ENCODE measurements at places on chromosomes 2 and 18.

- H3K4me3 ChIP-seq, result no peak overlapping the region
- no peak for DNase-seq
- H3K27me3 ChIP-seq, result no peaks in the 10 kb centered on the region
- H3K27ac ChIP-seq, result no peak overlapping the region
Measured at GRCh38 chr2:240507778-240508251, 50.0 kb downstream of the ANKMY1 start.

GRCh38 chr2:36584148-36584794, 13.7 kb downstream of the FEZ2 start:
- H3K4me3 ChIP-seq, result no peak overlapping the region
- peaks cover 4% of the 10 kb centered on the region for H3K4me1 ChIP-seq
- H3K36me3 ChIP-seq, result peaks cover 31% of the 10 kb centered on the region
- no peaks in the 10 kb centered on the region for H3K27me3 ChIP-seq
- no peak for DNase-seq

- no peaks in the 10 kb centered on the region for H3K36me3 ChIP-seq
- no peaks in the 10 kb centered on the region for H3K27me3 ChIP-seq
- H3K27ac ChIP-seq, result no peak overlapping the region
- no peaks in the 10 kb centered on the region for H3K4me1 ChIP-seq
- H3K4me3 ChIP-seq, result no peak overlapping the region
- no peak for DNase-seq
Measured at GRCh38 chr2:222952204-222952603, 91.4 kb downstream of the ACSL3 start.

DNA sequence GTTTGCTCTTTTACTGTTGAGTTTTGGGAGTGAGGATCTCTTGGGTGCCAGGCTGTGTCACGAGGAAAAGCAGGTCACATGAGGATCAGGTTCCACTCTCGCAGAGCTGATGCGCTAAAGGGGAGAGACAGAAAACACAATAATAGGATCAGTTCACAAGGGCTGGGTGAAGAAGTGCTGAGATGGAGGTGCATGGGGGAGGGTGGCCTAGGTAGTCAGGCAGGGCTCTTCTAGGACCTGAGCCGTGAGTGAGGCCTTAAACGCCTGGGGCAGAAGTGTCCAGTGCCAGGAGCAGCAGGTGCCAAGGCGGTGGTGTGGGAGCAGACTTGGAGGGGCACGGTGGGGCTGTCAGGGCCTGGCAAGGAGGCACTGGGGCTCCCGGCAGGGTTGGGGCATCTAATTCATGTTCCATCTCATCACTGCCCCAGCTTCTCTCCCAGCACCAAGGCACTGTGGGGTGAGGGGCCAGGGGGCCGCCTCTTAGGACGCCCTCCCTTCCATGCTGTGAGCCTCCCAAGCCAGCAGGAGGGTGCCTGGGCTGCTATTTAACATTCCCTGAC, 9.3 kb downstream of the KCNIP3 start:
- no peak for DNase-seq
- no peaks in the 10 kb centered on the region for H3K4me1 ChIP-seq
- H3K4me3 ChIP-seq, result no peak overlapping the region
- H3K27me3 ChIP-seq, result no peaks in the 10 kb centered on the region
- no peak overlapping the region for H3K27ac ChIP-seq

DNA sequence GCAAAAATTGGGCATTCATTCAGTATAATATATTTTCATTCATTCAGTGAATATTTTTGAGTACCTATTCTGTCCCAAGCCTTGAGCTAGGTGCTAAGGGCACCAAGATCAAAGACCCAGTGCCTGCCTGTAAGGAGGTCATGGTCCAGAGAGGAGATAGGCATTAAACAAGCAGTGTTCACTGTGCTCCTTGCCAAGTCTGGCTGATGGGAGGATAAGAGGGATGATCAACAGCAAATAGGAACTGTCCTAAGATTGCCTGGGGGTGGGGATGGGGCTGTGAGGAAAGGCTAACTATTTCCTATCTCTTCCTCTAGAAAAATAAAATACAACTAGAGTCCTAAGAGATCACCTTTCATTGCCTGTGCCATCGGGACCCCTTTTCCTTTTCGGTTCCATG, 60.4 kb downstream of the SETBP1 start:
- H3K4me1 ChIP-seq, result no peaks in the 10 kb centered on the region
- peaks cover 5% of the 10 kb centered on the region for H3K27me3 ChIP-seq
- no peak for DNase-seq
- H3K27ac ChIP-seq, result no peak overlapping the region
- H3K4me3 ChIP-seq, result no peak overlapping the region

- no peak overlapping the region for H3K27ac ChIP-seq
- DNase-seq, result no peak
- H3K4me3 ChIP-seq, result no peak overlapping the region
- H3K36me3 ChIP-seq, result peaks cover 4% of the 10 kb centered on the region
- no peaks in the 10 kb centered on the region for H3K27me3 ChIP-seq
- peaks cover 8% of the 10 kb centered on the region for H3K4me1 ChIP-seq
Measured at GRCh38 chr2:130378206-130378897, 22.5 kb downstream of the PTPN18 start.

DNA sequence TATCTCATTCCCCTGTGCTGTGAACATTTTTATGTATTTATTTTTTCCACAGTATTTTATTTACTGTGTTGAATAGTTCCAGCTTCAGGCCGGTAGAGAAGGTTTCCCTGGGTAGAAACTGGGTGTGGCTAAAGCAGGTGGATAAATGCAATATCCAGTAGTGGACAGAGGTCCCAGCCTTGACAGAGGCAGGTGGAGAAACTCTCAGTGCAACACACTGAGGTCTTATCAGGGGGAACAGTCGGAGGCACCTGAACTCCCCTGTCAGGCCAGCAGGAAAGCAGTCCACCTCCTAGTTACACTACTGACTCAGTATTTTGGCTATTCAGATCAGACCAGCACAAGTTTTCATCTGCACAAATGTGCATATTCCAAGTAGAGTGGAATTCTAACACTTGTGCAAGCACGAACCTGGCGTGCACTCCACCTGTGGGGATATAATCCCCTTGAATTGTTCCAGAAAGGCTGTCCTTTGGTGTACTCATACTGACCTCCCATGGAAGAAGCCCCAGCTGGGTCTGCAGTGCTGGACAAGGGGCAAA, 103.3 kb downstream of the GULP1 start:
- no peaks in the 10 kb centered on the region for H3K36me3 ChIP-seq
- no peak overlapping the region for H3K4me3 ChIP-seq
- no peaks in the 10 kb centered on the region for H3K27me3 ChIP-seq
- DNase-seq, result no peak
- H3K27ac ChIP-seq, result no peak overlapping the region

- H3K4me1 ChIP-seq, result no peaks in the 10 kb centered on the region
- DNase-seq, result no peak
- no peaks in the 10 kb centered on the region for H3K27me3 ChIP-seq
- H3K27ac ChIP-seq, result no peak overlapping the region
- no peak overlapping the region for H3K4me3 ChIP-seq
Measured at GRCh38 chr18:21184396-21184996, 57.5 kb upstream of the GREB1L start.

DNA sequence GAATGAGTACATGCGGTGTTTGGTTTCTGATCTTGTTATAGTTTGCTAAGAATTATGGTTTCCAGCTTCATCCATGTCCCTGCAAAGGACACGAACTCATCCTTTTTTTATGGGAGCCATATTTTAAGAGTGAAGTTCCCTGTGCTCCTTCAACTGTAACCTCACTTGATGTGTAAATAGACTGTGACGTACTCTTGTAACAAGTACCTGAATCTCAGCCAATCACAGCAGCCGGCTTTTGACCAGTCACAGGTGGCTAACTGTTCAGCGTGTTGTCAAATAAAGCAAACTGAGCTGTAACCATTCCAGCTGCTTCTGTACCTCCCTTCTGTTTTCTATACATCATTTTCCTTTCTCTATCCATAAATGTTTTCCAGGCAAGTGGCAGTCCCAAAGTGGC, 774.3 kb upstream of the HS6ST1 start:
- H3K4me3 ChIP-seq, result no peak overlapping the region
- no peak for DNase-seq
- H3K27ac ChIP-seq, result no peak overlapping the region
- no peaks in the 10 kb centered on the region for H3K36me3 ChIP-seq
- no peaks in the 10 kb centered on the region for H3K27me3 ChIP-seq

DNA sequence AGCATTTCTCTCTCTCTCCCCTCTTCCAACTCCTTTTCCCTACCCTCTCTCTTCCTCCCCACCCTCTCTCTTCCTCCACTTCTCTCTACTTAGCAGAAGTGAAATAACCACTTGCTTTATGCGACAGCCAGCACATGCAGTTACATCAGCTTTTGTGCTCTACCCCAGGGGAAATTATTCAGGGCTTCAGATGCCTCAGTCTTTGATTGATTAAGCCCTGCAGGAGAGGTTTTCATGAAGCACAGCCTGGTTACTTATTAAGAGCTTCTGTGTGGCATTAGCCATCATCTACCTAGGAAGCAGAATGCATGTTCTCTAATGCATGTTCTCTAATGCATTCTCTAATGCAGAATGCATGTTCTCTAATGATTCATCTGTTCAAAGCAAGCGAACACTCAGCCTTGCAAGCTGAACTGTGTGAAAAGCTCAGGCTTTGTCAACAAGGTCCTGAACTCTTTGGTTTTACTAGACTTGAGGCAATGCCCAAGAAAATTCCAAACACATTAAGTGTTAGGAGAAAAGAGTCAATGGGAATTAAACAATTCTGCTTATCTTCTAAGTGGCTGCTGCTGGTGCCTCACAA, 56.1 kb downstream of the LHCGR start:
- no peaks in the 10 kb centered on the region for H3K36me3 ChIP-seq
- DNase-seq, result no peak
- H3K27me3 ChIP-seq, result no peaks in the 10 kb centered on the region
- no peak overlapping the region for H3K27ac ChIP-seq

GRCh38 chr2:239880396-239880795, 144.7 kb downstream of the NDUFA10 start:
- H3K4me1 ChIP-seq, result peaks cover 9% of the 10 kb centered on the region
- no peak for DNase-seq
- no peak overlapping the region for H3K4me3 ChIP-seq
- H3K27me3 ChIP-seq, result no peaks in the 10 kb centered on the region

DNA sequence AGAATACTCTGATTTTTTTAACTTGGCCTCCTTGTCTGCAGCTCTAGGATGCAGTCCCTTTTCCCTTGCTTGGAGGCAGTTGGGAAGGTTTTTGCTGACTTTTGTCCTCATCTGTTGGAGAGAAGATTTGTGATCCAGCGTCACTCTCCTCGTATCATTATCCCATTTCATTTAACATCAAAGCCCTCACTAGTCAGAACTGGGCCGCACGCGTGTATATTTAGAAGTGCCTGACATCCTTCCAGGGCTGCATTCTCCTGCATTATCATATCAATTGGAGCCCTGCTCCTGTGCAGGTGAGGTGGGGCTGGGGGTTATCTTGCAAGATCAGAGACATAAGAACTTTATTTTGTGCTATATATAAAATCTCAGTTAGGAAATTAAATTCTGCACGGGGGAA, 435.1 kb upstream of the HS6ST1 start:
- peaks cover 19% of the 10 kb centered on the region for H3K4me1 ChIP-seq
- H3K27me3 ChIP-seq, result no peaks in the 10 kb centered on the region
- no peak overlapping the region for H3K27ac ChIP-seq
- H3K4me3 ChIP-seq, result no peak overlapping the region
- no peak for DNase-seq

All from adrenal gland (tissue), 19 donors.